ENCODE measurements at places on chromosomes 13 and 19. TPM values are rescaled to one million over a fixed set of nuclear protein-coding genes. Genes with fewer than 3 reads are reported as not detected.

Gene ZNF729
- total RNA-seq = not detected

Gene GRIN3B
- total RNA-seq = 1.8 TPM

Gene ELAVL3
- total RNA-seq = not detected

Gene IGLON5
- 0.06 TPM for total RNA-seq

Gene CFAP97D2
- not detected for total RNA-seq

Gene ICAM1
- 4.2 TPM for total RNA-seq

Gene LHB
- not detected for total RNA-seq

Gene ZNF582
- 1.1 TPM for total RNA-seq

Gene SLAIN1
- 0.45 TPM for total RNA-seq

Gene FBXO17
- 64.1 TPM for total RNA-seq

Gene CEACAM16
- not detected for total RNA-seq

Gene LENG8
- total RNA-seq = 82.7 TPM

Gene PEAK3
- 0.05 TPM for total RNA-seq

Gene DOHH
- 15.6 TPM for total RNA-seq

Gene C13orf42
- not detected for total RNA-seq

Gene ZNF544
- total RNA-seq = 15.8 TPM

Gene CKM
- not detected for total RNA-seq

Gene CYP4F8
- not detected for total RNA-seq

Gene DZIP1
- total RNA-seq = 12.5 TPM

Gene LGALS14
- not detected for total RNA-seq

Gene TNFSF13B
- total RNA-seq = not detected

Gene ZNF534
- not detected for total RNA-seq

Gene APOC4
- total RNA-seq = not detected
